Ovary (tissue), 10 donors: ENCODE measurements at places on chromosomes 4 and X. TPM values are rescaled to one million over a fixed set of nuclear protein-coding genes. Genes with fewer than 3 reads are reported as not detected.

ZMAT1 gene
- total RNA-seq = 23.9 TPM

SPARCL1 gene
- 295 TPM for total RNA-seq

SEC24B gene
- 32.7 TPM for total RNA-seq

PPEF1 gene
- 0.47 TPM for total RNA-seq

PRR32 gene
- not detected for total RNA-seq

CCDC110 gene
- 6.4 TPM for total RNA-seq

VMA21 gene
- total RNA-seq = 28.5 TPM

GABRE gene
- total RNA-seq = 10.2 TPM

BEX5 gene
- 15.4 TPM for total RNA-seq

ETDB gene
- not detected for total RNA-seq

- no peaks in the 10 kb centered on the region for H3K4me1 ChIP-seq
- no peak overlapping the region for H3K27ac ChIP-seq
- no peaks in the 10 kb centered on the region for H3K36me3 ChIP-seq
- H3K4me3 ChIP-seq = no peak overlapping the region
- no peaks in the 10 kb centered on the region for H3K27me3 ChIP-seq
- no peak for DNase-seq
Measured at GRCh38 chrX:20727447-20727846, 460.7 kb upstream of the RPS6KA3 start.

- H3K4me1 ChIP-seq = no peaks in the 10 kb centered on the region
- H3K4me3 ChIP-seq = no peak overlapping the region
- no peaks in the 10 kb centered on the region for H3K27me3 ChIP-seq
- no peak for DNase-seq
Measured at GRCh38 chr4:81550388-81550859, 78.7 kb upstream of the RASGEF1B start.

DNA sequence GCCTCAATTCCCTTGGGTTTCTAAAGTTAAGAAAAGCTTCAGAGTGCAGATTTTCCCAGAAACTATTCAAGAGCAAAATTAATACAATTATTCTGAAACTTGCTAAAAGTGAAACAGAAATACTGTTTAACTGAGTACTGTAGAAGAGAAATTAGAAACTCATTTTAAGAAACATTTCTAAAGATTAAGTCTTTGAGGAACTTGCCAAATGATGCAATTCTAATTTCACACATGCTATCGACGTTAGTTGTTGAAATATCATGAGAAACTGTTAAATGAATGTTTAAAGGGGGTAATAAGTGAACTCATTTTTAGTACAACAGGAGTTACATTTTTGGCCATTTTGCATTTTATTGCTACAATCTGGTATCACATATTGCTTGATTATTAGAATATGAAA, 125.3 kb upstream of the MAOA start:
- H3K27me3 ChIP-seq = no peaks in the 10 kb centered on the region
- no peak overlapping the region for H3K4me3 ChIP-seq
- H3K27ac ChIP-seq = no peak overlapping the region
- H3K36me3 ChIP-seq = no peaks in the 10 kb centered on the region
- DNase-seq = no peak

GRCh38 chr4:14130551-14130950, 503.0 kb upstream of the BOD1L1 start:
- H3K4me1 ChIP-seq = no peaks in the 10 kb centered on the region
- DNase-seq = no peak
- no peak overlapping the region for H3K27ac ChIP-seq
- H3K36me3 ChIP-seq = no peaks in the 10 kb centered on the region
- no peak overlapping the region for H3K4me3 ChIP-seq
- H3K27me3 ChIP-seq = no peaks in the 10 kb centered on the region

DNA sequence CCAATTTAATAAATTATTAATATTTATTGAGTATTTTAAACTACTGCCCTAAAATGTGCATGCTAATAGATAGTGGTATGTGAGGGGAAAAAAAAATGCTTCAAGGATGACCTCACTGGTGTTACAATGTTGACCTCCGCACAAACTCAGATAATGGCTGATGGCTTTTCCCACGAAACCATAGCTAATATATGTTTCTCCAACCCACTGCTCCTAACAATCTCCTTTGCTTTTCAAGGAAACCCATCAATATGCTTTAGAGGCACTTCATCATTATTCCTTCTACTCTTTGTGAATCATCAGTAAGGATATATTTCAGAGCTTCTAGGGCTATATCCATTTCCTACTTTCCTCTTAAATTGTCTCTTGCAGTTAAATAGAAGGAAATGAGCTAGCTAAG, 1752.0 kb upstream of the TENM3 start:
- H3K4me1 ChIP-seq = no peaks in the 10 kb centered on the region
- H3K27me3 ChIP-seq = no peaks in the 10 kb centered on the region
- no peak overlapping the region for H3K27ac ChIP-seq
- no peak for DNase-seq

- H3K27me3 ChIP-seq = no peaks in the 10 kb centered on the region
- no peak for DNase-seq
- no peak overlapping the region for H3K4me3 ChIP-seq
- no peak overlapping the region for H3K27ac ChIP-seq
- H3K36me3 ChIP-seq = no peaks in the 10 kb centered on the region
- no peaks in the 10 kb centered on the region for H3K4me1 ChIP-seq
Measured at GRCh38 chrX:11755724-11756123, 2.3 kb upstream of the MSL3 start.

- no peaks in the 10 kb centered on the region for H3K4me1 ChIP-seq
- DNase-seq = no peak
- no peak overlapping the region for H3K27ac ChIP-seq
Measured at GRCh38 chr4:43343298-43343697, 450.8 kb downstream of the GRXCR1 start.

GRCh38 chr4:38560768-38561558, 103.0 kb upstream of the KLF3 start:
- no peak overlapping the region for H3K4me3 ChIP-seq
- no peak for DNase-seq
- peaks cover 6% of the 10 kb centered on the region for H3K4me1 ChIP-seq
- no peaks in the 10 kb centered on the region for H3K27me3 ChIP-seq
- H3K27ac ChIP-seq = no peak overlapping the region

- no peak overlapping the region for H3K4me3 ChIP-seq
- no peaks in the 10 kb centered on the region for H3K36me3 ChIP-seq
- no peak for DNase-seq
- no peaks in the 10 kb centered on the region for H3K27me3 ChIP-seq
Measured at GRCh38 chr4:158133551-158133950, 39.3 kb downstream of the GASK1B start.

DNA sequence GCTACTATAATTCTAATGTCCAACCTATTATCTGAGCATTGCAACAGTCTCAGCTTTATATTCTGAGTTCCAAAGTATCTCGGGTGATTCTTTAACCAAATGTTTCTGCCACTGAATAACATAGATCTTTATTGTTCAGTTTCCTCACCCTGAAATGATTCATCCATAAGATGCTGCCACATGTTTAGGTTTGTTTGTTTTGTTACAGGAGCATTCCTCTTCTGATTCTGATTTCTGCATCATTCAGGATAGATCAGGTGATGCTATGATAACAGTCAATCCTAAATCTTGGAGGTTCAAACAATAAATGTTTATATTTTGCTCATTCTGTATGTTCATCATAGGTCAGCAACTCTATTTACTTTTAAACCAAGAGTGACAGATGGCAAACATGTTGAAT, 927.6 kb downstream of the PCDH7 start:
- no peaks in the 10 kb centered on the region for H3K27me3 ChIP-seq
- no peaks in the 10 kb centered on the region for H3K4me1 ChIP-seq
- no peaks in the 10 kb centered on the region for H3K36me3 ChIP-seq

GRCh38 chr4:168666531-168666930, 169.7 kb downstream of the PALLD start:
- H3K4me3 ChIP-seq = no peak overlapping the region
- no peaks in the 10 kb centered on the region for H3K4me1 ChIP-seq
- H3K27ac ChIP-seq = no peak overlapping the region
- no peaks in the 10 kb centered on the region for H3K36me3 ChIP-seq

DNA sequence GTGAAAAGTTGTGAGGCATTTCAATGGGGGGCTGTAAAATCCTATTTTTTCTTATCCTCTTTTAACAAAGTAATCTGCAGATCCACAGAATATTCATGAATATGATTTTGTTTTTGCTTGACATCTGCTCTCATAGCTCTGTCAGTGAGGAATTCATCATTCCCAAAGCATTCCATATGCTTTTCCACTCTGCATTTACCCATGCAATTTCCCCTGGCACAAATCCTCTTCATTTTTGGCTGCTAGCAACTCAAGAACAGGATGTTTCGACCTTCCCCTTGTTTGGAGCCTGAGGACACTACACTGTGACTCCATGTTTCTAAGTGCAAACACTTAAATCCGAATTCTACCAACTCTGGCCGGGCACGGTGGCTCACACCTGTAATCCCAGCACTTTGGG, 48.5 kb downstream of the KLHL15 start:
- H3K4me1 ChIP-seq = peaks cover 2% of the 10 kb centered on the region
- DNase-seq = no peak
- no peaks in the 10 kb centered on the region for H3K27me3 ChIP-seq
- H3K4me3 ChIP-seq = no peak overlapping the region
- no peaks in the 10 kb centered on the region for H3K36me3 ChIP-seq

- no peaks in the 10 kb centered on the region for H3K27me3 ChIP-seq
- DNase-seq = no peak
- H3K4me3 ChIP-seq = no peak overlapping the region
- peaks cover 8% of the 10 kb centered on the region for H3K4me1 ChIP-seq
Measured at GRCh38 chr4:5712931-5713330, 1.9 kb downstream of the EVC start.

- H3K27me3 ChIP-seq = no peaks in the 10 kb centered on the region
- no peak for DNase-seq
- no peak overlapping the region for H3K27ac ChIP-seq
- H3K36me3 ChIP-seq = no peaks in the 10 kb centered on the region
- no peaks in the 10 kb centered on the region for H3K4me1 ChIP-seq
Measured at GRCh38 chr4:115491686-115492085, 378.3 kb upstream of the NDST4 start.

DNA sequence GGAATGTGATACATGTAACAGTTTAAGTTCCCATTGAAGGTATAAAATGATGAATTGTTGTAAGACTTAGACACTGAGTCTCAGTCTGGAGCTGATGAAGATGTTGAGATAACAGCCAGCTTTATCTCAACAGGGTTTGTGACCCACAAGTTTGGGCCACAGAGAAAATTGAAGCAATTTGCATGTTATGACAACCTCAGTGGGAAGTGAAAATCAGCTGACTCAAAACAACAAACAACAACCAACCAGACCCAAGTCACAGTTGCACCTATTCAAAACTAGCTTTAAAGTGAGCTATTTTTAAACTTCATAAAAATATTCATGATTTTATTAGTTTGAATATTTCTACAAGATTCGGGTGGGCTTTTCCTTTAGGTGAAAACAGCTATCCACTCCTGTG, 8.0 kb downstream of the SFRP2 start:
- no peak for DNase-seq
- H3K4me3 ChIP-seq = no peak overlapping the region
- H3K4me1 ChIP-seq = no peaks in the 10 kb centered on the region
- no peaks in the 10 kb centered on the region for H3K27me3 ChIP-seq
- H3K36me3 ChIP-seq = no peaks in the 10 kb centered on the region

DNA sequence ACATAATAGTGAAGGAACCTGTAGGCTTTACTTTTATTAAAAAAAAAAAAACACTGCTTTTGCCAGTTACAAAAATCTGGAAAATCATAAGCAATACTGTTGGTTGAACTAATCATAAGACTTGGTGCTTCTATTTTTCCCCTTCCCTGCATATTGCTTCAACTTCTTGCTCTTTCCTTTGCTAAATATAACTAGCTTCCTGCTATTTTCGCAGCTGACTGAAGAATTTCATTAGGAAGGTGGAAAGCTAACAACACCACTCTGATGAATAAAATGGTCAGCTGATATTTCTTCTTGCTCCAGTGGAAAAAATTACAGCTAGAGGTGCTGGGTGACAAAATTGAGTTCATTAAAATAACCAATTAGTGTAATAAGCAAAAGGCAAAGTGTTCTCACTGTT, 39.3 kb downstream of the MEPE start:
- H3K4me3 ChIP-seq = no peak overlapping the region
- DNase-seq = no peak
- no peak overlapping the region for H3K27ac ChIP-seq
- H3K4me1 ChIP-seq = no peaks in the 10 kb centered on the region
- no peaks in the 10 kb centered on the region for H3K27me3 ChIP-seq

GRCh38 chr4:16862697-16863096, 35.7 kb downstream of the LDB2 start:
- H3K36me3 ChIP-seq = no peaks in the 10 kb centered on the region
- no peak for DNase-seq
- no peaks in the 10 kb centered on the region for H3K27me3 ChIP-seq
- no peak overlapping the region for H3K27ac ChIP-seq

- DNase-seq = no peak
- no peaks in the 10 kb centered on the region for H3K36me3 ChIP-seq
- no peaks in the 10 kb centered on the region for H3K4me1 ChIP-seq
Measured at GRCh38 chr4:138177278-138177968, 64.7 kb downstream of the SLC7A11 start.

- no peaks in the 10 kb centered on the region for H3K36me3 ChIP-seq
- H3K4me1 ChIP-seq = no peaks in the 10 kb centered on the region
- H3K27me3 ChIP-seq = no peaks in the 10 kb centered on the region
- H3K27ac ChIP-seq = no peak overlapping the region
Measured at GRCh38 chr4:7266525-7267292, 74.4 kb downstream of the SORCS2 start.

GRCh38 chr4:7719354-7720174, 220.1 kb downstream of the AFAP1 start:
- DNase-seq = peak; percentile 69
- H3K4me3 ChIP-seq = no peak overlapping the region
- H3K27me3 ChIP-seq = no peaks in the 10 kb centered on the region
- peaks cover 2% of the 10 kb centered on the region for H3K4me1 ChIP-seq

DNA sequence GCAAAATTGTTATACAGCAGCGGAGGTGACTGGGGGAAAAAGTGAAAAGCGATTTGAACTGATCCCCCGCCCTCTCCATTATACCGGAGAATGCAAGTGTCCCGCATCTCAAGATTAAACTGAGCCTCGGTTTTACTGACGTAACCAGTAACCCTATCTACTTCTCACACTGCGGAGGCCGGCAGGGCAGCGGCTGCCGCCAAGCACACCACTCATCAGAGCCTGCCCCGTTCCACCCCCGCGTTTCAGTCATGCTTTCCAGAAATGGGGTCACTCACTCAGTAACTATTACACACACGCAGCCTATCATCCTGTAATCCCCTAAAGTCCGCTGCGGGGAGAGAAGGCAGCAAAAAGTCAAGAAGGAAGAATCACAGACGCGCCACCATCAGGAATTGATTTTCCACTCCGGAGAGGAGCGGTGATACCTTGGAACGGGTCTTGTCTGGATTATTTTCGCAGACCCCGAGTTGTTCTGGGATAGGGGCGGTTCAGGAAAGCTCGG, 1.4 kb downstream of the RPS6KA3 start:
- no peak overlapping the region for H3K27ac ChIP-seq
- H3K27me3 ChIP-seq = no peaks in the 10 kb centered on the region
- no peaks in the 10 kb centered on the region for H3K36me3 ChIP-seq
- H3K4me1 ChIP-seq = no peaks in the 10 kb centered on the region

DNA sequence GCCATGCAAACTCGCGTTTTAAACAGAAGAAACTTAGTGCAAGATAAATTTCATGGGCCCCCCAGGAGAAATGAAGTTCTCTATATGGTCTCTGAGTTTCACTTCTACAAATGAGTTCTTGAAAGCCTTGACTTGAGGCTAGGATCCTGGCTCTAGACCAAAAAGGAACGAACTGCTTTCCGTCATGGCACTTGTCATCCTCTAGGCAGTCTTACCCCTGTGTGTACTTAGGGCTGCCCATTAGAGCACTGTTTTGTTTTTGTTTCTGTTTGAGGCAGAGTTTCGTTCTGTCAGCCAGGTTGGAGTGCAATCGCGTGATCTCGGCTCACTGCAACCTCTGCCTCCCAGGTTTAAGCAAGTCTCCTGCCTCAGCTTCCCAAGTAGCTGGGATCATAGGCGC, 29.0 kb downstream of the RNF4 start:
- no peaks in the 10 kb centered on the region for H3K27me3 ChIP-seq
- no peaks in the 10 kb centered on the region for H3K36me3 ChIP-seq
- no peak overlapping the region for H3K4me3 ChIP-seq
- H3K4me1 ChIP-seq = peaks cover 5% of the 10 kb centered on the region
- no peak overlapping the region for H3K27ac ChIP-seq
